ENCODE measurements at places on chromosomes 16 and 17.

DNA sequence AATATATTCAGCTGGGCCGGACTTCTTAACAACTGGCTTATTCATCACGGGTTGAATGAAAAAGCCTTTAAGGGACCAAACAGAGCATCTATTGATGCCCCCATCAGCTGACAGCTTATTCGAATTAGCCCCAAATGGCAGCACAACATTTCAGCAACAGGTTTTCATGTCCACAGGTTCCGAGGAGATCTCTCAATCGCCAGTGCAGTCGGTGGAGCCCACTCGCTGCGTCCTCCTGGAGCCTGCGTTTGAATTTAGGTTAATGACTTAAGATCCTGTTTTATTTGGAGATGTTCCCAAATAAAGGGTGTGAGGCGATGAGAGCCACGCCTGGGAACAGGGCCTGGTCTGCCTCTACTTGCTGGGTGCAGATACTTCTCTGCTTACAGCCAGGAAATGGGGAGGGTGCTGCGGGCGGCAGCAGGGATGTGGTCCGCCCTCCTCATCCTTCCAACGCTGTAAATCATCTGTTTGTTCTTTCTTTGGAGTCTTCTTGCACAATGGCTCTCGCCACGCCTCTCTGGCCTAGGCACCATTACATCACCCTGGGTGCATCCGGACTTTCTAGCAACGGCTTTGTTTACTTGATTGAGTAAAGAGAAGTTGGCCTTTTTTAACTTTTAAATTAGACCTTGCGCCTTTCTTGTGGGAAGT is 22.6 kb downstream of the NDE1 start:
- DNase-seq, result no peak

DNA sequence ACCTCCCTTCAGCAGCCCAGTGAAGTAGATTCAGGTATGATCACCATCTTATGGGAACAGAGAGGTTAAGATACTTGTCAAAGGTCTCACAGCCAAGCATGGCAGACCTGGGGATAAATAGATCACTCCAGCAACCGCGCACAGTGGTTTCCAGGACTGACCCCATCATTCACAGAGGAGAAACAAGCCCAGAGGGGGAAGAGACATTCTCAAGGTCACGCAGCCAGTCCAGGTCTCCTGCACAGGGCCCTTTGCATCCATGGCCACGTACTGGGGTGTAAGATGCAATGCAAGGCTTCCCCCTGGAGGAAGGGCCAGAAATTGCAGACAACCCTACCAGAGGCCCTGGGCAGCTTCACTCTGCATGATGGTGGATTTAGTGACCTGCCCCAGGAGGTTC is 19.9 kb downstream of the TLE7 start:
- peak; percentile 40 for DNase-seq

DNA sequence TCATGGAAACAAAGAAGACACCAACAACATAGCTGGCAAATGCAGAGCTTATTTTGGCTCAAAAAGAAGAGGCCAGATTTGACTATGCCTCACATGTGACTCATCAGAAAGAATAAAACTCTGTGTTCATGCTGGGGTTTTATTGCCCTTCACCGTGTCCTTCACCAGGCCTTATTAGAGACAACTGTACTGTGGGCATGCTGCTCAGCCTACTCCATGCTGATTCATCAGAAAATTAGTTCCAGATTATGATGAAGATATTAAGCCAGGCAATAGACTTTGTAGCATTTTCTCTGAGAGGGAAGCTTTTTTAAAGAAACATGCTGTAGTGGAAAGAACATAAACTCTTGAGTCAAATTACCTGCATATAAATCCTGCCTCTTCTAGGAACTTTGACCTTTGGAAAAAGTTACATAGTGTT is 89.8 kb downstream of the CYB561 start:
- no peak for DNase-seq

DNA sequence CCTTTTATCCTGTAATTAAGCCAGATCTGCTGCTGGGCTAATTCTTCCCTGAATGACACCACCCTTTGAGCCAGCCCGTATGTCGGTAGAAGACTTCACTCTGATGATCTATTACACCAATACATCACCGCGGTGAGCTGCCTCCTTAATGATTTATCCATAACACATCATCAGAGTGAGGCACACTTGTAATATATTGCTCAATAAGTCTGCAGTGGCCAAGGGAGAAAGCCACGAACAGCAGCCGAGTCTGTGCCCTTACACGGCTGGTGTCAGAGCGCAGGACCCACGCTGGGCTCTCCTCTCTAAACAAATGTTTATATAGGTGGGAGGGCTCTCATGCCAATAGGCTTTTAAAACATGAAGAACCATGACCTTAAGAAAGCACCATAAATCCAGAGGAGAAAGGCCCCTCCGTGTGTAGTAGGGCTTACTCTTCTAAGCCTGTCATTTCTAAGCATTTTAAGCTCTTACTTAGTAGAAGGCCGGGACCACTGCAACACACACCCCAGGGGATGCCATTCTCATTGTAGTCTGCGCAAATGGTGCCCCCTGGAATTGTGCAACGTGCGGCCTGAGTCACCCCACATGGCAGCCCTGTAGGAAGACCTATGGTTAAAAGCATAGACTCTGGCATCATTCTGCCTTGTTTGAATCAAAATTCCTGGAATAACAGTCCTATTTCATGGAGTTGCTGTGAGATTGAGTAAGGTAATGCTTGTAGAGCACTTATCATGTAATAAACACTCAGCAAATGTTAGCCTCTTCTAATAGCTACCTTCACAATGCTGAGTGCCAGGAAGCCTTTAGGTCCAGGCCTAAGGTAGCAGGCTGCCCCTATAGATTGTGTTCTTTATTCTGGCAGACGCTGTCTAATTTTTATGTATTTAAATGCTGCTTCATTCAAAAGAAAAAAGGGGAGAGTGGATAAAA is 26.1 kb downstream of the MRPS23 start:
- DNase-seq, result peak; percentile 66

DNA sequence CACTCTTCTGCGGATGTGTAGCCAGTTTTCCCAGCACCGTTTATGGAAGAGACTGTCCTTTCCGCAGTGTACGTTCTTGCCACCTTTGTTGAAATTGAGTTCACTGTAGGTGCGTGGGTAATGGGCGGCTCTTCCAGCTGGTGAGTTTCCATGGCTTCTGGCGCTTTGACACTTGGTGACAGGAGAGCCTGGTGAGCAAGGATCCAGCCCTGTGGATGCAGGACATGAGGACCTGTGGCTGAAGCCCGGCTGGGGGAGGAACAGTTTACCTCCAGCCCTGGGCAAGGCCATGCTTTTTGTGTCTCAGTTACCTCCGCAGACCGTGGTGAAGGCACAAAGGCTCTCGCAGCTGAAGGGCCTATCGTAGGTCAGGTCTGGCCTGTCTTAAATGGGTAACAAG is 166.5 kb downstream of the LAT start:
- DNase-seq, result no peak

DNA sequence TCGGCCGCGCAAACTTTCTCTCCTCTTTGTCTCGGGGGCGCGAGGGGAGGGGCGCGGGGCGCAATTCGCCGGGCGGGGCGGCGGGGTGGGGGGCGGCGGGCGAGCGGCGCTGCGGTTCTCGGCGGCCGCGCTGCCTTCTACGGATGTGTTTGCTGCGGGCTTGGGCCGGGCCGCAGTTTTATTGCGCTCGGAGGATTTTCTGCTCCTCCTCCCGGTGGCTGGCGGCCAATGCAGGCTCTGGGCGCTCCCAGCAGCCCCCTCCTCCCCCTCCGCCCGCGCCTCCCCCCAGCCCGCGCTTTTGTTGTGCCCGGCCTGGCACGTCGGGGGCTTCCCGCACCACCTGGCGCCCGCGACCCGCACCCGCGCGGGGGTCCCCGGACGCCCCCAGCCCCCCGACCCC is at the start of gene TIMP2:
Gene TIMP2 (minus strand): TSS at position 154 of the 400 bp plus-strand sequence. CDS start 299 bp downstream, outside the sequence.
- DNase-seq, result peak; percentile 96

DNA sequence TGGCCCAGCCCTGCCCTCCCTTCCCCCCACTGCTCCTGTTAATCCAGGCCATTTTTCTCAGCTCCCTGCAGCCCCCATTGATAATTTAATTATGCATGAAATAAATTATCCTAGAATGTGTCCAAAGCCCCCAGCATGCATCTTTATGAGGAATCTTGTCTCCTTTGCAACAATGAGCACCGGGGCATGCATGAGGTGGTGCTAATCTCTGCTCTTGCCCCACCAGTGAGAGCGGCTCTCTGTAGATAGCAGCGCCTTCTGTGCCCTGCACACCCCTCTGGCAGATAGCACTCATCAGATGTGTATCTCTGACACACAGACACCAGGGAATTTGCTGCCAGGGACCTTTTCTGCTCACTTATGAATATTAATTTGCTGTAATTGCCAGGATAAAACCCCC is 140.2 kb upstream of the CDC42EP4 start:
- no peak for DNase-seq

- DNase-seq, result no peak
These were observed 50.5 kb upstream of the CCL1 start for GRCh38 chr17:34413443-34414119.

- DNase-seq, result no peak
These were observed 172.0 kb upstream of the CHMP6 start for GRCh38 chr17:80819422-80820164.

DNA sequence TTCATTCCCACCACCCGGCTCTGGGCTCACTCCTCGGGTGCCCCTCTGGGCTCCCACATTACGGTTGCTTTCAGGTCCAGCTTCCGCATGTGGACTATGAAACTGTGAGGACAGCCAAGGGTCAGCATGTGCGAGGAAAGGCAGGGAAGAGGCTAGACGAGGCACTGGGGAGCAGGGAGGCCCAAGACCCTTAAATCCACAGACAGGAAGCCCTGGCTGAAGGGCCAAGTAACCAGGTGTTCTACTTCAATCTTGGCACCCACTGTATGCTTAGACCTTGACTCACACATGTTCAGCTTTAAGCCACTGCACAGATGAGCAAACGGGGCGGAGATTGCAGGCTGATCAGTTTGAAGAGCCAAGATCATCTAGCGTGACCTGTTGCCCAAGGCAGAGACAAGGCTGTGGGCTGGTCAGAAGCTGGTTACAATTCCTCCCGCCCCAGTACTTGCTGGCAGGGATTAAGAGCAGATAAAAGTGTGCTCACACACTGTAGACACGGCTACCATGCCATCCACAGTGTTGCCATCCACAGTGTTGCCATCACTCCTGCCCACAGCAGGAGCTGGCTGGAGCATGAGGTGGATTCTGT is at the start of gene CES4A:
Gene CES4A (plus strand): TSS at position 393 of the 592 bp plus-strand sequence. CDS start 184 bp downstream, at position 577.
- DNase-seq, result peak; percentile 68

DNA sequence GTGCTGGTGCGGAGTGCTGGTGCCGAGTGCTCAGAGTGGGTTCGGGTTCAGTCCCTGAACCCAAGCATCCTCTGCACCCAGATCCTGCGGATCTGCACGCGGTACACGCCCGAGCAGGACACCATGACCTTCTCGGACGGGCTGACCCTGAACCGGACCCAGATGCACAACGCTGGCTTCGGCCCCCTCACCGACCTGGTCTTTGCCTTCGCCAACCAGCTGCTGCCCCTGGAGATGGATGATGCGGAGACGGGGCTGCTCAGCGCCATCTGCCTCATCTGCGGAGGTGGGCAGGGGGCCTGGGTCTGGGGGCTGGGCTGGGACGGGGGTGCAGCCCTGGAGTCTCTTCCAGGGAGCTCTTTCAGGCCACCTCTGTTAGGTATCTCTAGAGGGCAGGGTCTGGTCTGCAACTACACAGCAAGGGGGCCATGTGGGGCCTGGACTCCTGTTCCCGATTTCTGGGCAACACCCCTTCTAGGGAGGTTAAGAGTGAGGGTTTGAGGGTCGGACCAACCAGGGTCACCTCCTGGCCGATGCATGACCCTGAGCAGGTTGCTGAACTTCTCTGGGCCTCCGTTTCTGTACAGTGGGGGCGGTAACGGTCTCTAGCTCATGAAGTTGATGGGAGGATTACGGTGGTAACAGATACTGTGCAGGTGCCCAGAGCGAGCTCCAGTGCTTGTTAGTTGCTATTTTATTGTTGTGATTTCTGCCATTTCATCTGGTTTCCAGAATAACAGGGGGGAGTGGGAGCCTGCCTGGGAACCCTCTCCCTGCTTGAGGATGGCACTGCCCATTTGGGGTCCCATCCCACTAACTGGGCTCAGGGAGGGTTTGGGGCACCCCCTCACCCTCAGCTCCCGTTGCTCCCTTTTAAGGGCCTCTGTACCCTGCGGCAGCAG is 10.1 kb downstream of the GJD3 start:
- DNase-seq, result no peak

DNA sequence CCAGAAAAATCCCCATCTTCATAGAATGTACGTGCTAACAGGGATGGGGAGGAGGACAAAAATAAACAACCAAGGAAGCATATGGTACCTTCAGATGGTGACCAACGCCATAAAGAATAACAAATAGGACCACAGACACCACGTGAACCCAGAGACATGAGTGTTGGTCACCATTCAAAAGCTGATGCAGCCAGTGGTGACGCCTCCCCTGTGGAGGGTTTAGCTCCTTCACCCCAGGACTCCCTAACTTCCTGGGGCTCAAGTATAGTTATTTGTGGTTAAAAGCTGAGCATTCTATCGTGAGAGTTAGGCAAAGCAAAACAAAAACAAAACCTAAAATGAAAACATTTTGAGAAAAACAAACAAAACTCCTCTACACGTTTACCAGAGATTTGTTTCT is 184.7 kb downstream of the SOX9 start:
- no peak for DNase-seq

- no peak for DNase-seq
These were observed 221.4 kb upstream of the MAF start for GRCh38 chr16:79821911-79822310.

- no peak for DNase-seq
These were observed 3.2 kb upstream of the HOXB9 start for GRCh38 chr17:48629411-48629759.

GRCh38 chr17:41823141-41823524 is 10.3 kb downstream of the FKBP10 start:
- no peak for DNase-seq

- peak; percentile 47 for DNase-seq
These were observed 19.7 kb downstream of the MEAK7 start for GRCh38 chr16:84484579-84485254.

GRCh38 chr16:86510465-86511261 is at the start of gene FOXF1:
Gene FOXF1, plus strand, starts transcription at chr16:86510527. Its CDS starts 43 bp downstream, at chr16:86510570.
- DNase-seq, result no peak

- no peak for DNase-seq
These were observed 360.3 kb upstream of the KIF2B start for GRCh38 chr17:53462393-53462811.

DNA sequence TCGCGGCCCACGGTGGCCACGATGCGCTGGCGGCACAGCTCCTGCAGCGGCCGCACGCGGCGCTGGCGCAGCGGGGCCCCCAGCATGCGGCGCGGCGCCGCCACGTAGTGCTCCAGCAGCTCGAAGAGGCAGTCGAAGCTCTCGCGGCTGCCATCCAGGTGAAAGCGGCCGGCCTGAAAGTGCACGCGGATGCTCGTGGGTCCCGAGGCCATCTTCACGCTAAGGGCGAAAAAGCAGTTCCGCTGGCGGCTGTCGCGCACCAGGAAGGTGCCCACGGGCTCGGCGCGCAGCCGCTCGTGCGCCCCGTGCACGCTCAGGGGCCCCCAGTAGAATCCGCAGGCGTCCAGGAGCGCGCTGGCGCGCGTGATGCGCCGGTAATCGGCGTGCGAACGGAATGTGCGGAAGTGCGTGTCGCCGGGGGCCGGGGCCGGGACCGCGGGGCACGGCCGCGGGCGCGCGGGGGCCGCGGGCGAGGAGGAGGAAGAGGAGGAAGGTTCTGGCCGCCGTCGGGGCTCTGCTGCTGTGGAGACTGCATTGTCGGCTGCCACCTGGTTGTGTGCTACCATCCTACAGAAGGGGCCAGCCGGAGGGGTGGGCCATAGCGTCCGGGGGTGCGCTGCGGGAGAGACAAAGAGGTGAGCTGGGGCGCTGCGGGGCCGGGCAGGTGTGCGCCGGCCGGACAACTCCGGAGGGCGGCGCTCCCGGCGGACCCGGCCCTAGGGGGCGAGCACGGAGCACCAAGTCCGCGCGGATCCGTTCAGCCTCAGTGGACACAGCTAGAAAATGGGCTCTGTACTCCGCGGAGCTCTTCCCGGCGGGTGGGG is 879 bp downstream of the SOCS1 start:
- peak; percentile 44 for DNase-seq

GRCh38 chr16:79136955-79137354 is 463.6 kb downstream of the MAF start:
- DNase-seq, result no peak

Data from WERI-Rb-1 (cell line).